ENCODE measurements at places on chromosomes 7 and 10. TPM values are rescaled to one million over a fixed set of nuclear protein-coding genes. Genes with fewer than 3 reads are reported as not detected.

The ATOH7 gene
- polyA plus RNA-seq: 0.45 TPM

GRCh38 chr7:157009778-157010587, 480 bp downstream of the MNX1 start:
- DNase-seq: peak; percentile 60

DNA sequence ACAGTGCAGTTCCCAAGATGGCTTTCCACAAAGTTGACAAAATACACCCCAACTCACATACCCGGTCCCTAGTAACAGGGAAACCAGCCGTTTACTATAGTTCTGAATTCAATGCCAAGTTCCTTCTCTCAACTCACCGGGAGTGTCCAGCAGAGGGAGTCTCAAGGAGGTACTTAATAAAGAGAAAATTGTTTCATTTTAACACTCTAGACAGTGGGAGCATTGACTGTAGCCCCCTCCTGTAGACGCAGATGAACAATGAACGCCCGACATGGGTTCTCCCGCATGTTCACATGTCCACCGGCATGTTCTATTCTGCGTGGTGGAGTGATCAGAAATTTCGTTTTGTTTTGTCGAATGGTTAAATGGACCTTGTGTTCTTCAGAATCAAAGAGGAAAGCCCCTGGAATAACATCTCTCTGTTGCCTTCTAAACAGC, 1.9 kb downstream of the HIPK2 start:
- peak; percentile 81 for DNase-seq

DNA sequence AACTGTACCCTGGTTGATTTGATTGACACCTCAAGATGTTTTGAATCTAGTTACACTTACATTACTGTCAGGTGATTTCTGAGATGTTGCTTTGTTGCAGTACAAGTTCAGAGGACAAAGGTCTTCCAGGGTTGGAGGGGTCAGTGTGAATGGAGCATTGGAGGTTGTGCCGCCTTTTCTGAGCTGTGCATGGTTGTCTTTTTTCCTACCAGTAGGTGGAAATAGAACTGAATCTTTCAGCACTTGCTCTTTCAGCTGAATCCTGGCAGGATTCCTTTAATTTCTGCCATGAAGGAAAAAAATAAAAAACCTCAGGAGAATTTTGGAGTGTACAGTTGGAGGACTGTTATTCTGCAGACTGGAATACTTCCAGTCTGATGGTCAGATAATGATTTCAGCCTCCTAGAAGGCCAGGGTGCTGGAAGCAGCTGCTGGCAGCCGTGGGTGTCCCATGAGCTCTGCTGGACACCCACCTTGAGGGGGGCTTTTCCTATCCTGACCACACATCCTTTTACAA, 82.7 kb downstream of the PLCE1 start:
- no peak for DNase-seq

- DNase-seq: no peak
Measured at GRCh38 chr7:87341441-87341840, 4.0 kb upstream of the CROT start.

- no peak for DNase-seq
Measured at GRCh38 chr7:127447326-127447945, 54.9 kb upstream of the ZNF800 start.

DNA sequence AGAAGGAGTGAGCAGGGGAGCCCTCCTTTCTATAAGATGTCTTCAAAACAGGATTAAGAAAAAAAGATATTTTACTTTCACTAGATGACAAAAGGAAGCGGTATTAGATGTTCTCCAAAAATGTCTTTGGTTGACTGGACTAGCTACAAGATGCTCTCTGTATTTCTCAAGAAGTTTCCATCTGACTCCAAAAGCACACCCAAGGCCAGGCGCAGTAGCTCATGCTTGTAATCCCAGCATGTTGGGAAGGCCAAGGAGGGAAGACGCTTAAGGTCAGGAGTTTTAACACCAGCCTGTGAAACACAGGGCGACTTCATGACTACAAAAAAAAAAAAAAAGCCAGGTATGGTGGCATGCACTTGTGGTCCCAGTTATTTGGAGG, 84.5 kb downstream of the PIP4K2A start:
- DNase-seq: no peak

GRCh38 chr10:69819716-69820506, 18.2 kb downstream of the COL13A1 start:
- DNase-seq: no peak

- no peak for DNase-seq
Measured at GRCh38 chr7:101173752-101174244, 6.3 kb downstream of the NAT16 start.

- DNase-seq: no peak
Measured at GRCh38 chr10:84546609-84547008, 218.2 kb downstream of the CCSER2 start.

GRCh38 chr10:43264965-43265798, 1.7 kb downstream of the RASGEF1A start:
- DNase-seq: no peak

The SAMD9L gene
- polyA plus RNA-seq: 4.5 TPM

GRCh38 chr7:128270826-128271272, 29.8 kb downstream of the LEP start:
- peak; percentile 71 for DNase-seq

- no peak for DNase-seq
Measured at GRCh38 chr7:27277628-27278027, 35.0 kb downstream of the EVX1 start.

Measured in kidney (tissue), 22 donors.